ENCODE measurements at places on chromosomes 3 and 15.

DNA sequence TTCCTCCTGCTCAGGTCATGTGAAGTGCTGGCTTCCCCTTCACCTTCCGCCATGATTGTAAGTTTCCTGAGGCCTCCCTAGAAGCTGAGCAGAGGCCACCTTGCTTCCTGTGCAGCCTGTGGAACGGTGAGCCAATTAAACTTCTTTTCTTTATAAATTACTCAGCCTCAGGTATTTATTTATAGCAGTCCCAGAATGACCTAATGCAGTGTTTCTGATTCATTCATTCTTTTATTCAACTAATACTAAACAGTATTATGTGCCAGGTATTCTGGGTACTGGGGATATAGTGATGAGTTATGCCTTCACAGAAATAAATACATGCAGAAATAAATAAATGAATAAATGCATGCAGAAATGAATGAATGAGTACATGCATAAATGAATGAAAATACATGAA lies 41.9 kb downstream of the EDEM1 start:
- no peak for DNase-seq

- no peak for DNase-seq
These were observed 41.4 kb downstream of the C3orf85 start for GRCh38 chr3:109177908-109178307.

GRCh38 chr15:89111961-89112340 lies 23.7 kb downstream of the ABHD2 start:
- DNase-seq: no peak

- no peak for DNase-seq
These were observed 137.4 kb downstream of the SERPINI1 start for GRCh38 chr3:167872941-167873340.

DNA sequence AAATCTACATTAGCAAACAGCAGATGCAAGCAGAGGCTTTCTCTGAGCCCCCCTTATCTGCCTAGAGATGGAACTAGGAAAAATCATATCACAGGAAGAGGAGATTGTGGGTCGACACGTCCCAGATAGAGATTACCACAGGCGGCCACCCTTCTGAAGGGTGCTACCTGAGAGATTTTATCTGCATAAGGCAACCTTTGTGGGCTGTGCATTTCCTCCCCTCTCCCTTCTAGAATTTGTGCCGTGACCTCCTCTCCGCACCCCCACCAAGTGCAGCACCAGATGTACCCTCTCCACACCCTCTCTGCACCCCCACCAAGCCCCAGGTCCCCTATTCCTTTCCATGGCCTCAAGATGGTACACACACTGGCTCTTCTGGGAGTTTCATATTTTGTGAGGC lies 27.4 kb downstream of the METTL6 start:
- no peak for DNase-seq

DNA sequence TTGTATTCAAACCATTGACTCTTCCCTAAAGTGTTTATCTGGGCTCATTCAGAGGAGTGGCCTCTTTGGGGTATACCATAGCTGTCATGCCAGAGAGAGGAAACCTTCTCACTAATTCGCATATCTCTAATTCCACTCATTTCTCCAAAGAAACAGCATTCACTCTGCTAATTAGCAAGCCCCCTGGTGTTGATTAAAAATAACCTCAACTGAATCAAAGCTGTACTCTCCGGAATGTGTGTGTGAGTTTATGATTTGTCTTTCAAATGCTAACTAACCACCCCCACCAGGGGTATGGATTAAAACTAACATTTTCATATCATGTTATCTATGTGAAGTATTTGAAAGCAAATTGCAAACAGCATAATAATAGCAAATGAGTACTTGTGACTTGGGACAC lies 45.5 kb downstream of the PAQR5 start:
- no peak for DNase-seq

GRCh38 chr3:56758539-56758981 lies 43.2 kb downstream of the ARHGEF3 start:
- DNase-seq: peak; percentile 14
